ENCODE measurements at places on chromosomes 13 and 19.

- no peak for DNase-seq
Observed at GRCh38 chr13:50990065-50990817, 80.7 kb downstream of the RNASEH2B start.

GRCh38 chr13:30033681-30034457 is 183.5 kb upstream of the UBL3 start:
- peak; percentile 73 for DNase-seq

DNA sequence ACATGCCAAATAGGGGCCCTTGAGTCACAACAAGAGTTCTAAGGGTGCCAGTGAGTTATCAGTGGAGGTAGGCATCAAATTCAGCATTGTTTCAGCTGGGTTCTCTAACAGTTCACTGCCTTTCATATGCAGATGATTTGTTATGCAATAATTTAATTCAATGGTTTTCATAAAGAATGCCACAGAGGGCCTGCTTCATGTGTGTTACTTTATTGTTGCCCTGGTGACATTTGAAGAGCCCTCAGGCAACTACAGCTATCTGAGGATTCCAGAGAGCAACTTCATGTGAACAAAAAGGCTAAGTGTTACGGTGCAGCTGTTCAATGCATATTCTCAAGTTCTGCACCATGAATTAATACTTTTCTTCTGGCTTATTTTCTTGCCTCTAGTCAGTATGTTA is 43.1 kb upstream of the STARD13 start:
- peak; percentile 15 for DNase-seq

- DNase-seq: no peak
Observed at GRCh38 chr13:111904166-111904565, 162.8 kb upstream of the SOX1 start.

DNA sequence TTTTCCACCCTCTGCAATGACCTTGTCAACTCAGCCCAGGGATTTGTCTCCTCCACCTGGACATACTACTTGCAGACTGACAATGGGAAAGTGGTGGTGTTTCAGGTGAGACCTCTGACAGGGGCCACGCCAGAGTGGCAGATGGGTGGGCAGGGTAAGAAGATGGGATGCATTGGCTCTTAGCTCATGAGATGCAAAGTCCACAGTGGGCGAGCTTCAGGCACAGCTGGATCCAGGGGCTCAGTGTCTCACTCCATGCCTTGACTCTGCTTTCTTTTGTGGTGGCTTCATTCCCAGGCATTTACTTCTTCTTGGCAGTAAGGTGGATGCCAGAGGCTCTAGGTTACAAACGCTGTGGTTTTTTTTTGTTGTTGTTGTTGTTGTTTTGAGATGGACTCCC is 3.4 kb downstream of the TMEM59L start:
- no peak for DNase-seq

DNA sequence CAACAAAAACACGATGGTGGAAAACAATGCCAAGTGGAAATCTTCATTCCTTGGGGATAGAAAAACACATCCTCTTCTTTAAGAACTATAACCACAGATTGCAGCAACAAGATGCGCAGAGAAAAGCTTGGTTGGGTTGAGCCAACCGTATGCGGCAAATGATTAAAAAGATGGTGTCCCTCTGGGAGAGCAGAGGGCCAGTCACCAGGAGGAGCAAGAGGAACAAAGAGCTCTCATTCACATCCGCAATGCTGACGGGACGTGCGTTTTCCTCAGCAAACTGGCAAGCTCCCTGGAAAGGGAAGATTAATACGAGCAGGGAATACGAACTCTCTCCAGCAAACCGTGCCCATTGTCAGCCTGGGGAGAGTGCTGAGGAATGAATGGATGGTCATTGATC is 141.6 kb downstream of the KATNAL1 start:
- DNase-seq: peak; percentile 40

GRCh38 chr19:45766869-45767346 is 2.1 kb downstream of the SIX5 start:
- no peak for DNase-seq

DNA sequence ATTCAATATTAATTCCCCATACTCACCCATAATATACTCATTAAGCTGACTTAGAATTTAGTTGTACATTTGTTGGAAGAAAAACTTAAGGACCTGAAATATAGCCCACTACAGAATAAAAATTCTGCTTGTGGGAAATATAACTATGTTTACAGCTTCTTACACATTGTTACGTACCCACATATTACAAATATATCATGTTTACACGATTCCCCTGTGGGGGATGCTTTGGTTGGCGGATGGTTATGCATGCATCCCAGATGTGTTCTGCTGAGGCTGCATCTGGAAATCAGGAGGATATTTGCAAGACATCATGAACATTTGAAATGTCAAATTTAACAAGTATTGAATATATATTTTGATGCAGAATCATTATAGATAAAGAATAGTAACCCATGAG is 79.5 kb upstream of the KL start:
- no peak for DNase-seq

DNA sequence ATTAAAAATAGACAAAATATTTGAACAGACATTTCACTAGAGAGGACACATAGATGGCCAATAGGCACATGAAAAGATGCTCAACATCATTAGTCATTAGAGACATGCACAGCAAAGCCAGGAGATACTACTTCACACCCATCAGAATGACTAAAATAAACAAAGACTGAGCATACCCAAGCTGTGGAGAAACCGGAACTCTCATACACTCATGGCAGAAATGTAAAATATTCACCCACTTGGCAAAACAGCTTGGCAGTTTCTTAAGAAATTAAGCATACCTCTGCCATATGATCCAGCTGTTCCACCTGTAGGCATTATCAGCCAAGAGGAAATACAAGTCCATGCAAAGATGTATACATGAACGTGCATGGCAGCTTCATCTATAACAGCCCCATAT is 213.4 kb downstream of the TSHZ3 start:
- no peak for DNase-seq
